ENCODE measurements at places on chromosomes 3 and 15. TPM values are rescaled to one million over a fixed set of nuclear protein-coding genes. Genes with fewer than 3 reads are reported as not detected.

- DNase-seq, result no peak
These were observed 68.0 kb upstream of the XCR1 start for GRCh38 chr3:46095307-46095706.

The SI gene
- not detected for total RNA-seq

GRCh38 chr3:144900366-144900765 lies 928.7 kb downstream of the DIPK2A start:
- DNase-seq, result no peak

DNA sequence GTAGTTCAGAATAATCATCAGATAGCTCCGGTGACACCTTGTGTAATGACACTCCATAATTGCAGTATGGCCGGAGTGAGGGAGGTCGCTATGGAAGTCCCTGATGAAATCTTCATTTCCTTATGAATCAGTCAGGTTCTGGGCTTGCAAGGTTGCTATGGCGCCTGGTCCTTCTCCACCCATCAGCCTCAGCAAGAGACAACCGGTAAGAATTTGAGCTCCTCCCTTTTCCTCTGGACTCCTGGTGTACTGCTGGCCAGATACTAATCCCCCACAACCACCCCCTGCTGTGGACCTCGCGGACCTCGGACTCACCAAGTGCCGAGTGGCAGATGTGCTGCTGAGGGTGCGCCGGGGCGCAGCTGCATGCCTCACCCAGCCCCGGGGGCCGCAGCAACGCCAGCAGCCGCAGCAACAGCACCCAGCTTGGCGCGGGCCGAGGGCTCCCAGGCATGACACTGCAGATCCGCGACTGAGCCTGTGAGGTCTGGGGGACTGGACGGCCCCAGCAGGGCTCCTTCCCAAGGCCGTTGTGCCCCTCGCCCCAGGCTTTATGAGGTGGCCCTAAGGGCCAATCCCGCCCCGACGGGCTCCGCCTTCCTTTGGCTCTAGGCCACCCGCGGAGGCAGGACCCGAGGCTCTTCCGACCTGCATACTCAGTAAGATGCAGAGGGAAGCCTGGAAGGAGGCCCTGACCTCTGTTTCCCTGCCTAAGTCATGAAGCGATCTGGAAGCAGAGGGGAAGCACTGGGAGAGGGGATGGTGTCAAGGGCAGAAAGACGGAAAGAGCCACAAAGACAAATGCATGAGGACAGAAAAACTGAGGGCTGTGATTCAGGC lies at the start of gene TIMP4:
Gene TIMP4, minus strand, starts transcription at position 526 of the 840 bp plus-strand sequence. Its CDS starts 72 bp downstream, at position 454.
- DNase-seq, result peak; percentile 87

DNA sequence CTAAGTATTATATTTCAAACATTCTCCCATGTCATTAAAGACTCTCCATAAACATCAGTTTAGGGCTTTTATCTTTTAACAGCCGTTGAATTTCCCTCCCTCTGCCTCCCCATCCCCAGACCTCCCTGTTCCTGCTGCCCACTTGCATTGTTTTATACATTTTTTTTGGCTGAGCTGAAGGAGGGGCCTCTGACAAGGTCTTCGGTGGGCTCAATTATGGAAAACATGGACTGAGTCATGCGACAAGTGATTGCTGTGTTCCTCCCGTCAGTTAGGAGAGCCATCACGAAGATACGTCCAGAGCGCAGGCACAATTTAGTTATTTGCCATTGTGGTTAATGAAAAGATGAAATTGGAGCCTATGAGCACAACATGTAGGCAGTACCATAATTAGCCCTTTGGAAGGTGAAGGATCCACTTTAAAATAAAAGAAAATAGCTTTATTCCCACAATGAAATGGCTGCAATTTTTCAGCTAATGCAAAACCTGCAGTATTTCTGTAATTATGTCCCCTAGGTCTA lies 12.0 kb upstream of the NMNAT3 start:
- no peak for DNase-seq

- DNase-seq, result peak; percentile 87
These were observed 37.2 kb downstream of the SLC6A6 start for GRCh38 chr3:14439501-14440167.

The FETUB gene
- not detected for total RNA-seq

Measured in osteoblast (primary cell).